ENCODE measurements at places on chromosomes 5 and 9.

- no peak for DNase-seq
Observed at GRCh38 chr9:136531904-136532798, 13.7 kb downstream of the NOTCH1 start.

DNA sequence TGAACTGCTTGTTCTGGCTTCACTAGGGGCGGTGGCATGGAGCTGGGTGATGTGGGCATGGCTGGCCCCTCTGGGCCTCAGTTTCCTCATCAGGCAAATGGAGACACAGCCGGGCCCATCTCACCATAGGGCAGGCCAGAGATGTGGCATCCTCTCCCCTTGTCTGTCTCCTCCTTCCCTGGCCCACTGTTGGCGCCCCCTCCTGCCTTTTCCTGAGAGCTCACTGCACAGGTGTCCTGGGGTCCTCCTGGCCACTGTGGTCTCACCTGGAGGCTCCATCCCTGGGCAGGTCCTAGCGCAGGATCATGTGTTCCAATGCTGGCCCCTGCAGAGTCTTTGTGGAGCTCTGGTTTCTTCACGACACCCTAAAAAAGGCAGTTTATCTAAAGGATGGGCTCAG is 53.5 kb downstream of the NEK6 start:
- DNase-seq = no peak

- no peak for DNase-seq
Observed at GRCh38 chr9:71005456-71005855, 116.0 kb downstream of the TRPM3 start.

GRCh38 chr5:112514111-112514510 is 95.0 kb upstream of the EPB41L4A start:
- no peak for DNase-seq

DNA sequence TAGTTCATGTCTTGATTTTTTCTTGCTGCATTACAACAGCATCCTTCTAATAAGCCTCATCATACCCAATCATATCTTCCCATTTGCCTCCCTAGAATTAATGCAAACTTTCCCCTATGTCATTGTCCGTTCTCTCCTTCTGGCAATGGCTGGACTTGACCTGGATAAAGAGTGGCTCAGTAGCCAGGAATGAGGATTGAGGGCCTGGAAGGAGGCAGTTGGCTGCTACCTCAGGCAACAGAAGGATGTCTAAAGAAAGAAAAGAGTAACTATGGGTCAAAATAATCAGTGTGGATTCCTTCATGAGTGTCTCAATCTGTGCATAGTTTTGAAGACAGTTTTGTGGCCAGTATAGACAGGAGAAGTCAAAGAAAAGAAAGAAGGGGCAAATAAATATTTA is 209.6 kb downstream of the TRPM3 start:
- DNase-seq = no peak

DNA sequence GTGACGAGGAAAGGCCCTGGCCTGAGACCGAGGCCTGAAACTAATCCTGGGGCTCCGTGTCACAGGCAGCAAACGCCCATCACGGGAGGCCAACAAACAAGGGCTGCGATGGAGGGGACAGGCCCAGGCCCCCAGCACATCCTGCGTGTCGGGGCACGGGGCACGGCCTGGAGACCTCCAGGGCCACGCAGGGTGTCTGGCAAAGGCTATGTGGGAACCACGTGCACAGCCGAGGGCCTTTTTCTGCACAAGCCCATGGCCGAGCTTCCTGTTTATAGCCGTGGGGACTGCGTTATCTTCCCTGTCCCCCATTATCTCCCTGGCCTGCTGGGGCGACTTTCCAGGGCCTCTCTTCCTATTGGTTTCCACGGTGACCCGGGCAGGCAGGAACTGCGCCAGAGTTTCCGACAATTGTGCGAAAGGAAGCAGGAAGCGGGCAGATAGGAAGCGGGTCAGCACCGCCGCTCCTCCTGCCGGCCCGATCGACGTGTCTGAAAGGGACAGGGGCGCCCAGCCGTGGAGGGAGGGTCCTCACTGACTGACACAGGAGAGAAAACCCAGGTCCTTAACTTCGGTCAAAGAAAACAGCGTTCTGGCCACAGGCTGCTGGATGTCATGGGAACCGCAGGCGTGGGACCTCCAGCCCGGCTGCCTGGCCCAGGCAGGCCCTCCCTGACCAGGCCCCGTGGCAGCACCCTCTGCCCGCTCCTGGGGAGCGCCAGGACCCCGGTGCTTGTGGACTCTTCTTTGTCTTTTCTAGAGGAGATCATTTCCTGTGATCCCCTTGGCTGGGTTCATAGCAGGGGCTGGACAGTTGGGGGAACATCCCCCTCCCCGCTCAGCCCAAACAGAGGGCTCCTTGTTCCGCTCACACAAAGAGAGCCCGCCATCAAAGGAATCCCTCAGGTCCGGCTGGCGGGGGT is 29.1 kb upstream of the SEC16A start:
- DNase-seq = no peak

- DNase-seq = peak; percentile 13
Observed at GRCh38 chr9:123353984-123354591, 1.9 kb upstream of the CRB2 start.

DNA sequence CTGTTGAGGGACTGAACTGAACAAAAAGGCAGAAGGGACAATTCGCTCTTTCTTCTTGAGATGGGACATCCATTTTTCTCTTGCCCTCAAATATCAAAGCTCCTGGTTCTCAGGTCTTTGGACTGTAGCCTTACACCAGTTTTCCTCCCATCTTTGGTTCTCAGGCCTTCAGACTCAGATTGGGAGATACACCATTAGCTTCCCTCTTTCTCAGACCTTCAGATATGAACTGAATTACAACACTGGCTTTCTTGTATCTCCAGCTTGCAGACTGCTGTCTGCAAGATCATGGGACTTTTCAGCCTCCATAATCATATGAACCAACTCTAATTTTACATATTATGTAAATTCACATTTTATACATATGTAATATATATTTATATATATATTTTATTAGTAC is 12.6 kb upstream of the CCNG1 start:
- no peak for DNase-seq

GRCh38 chr5:143056792-143057579 is 286.8 kb downstream of the ARHGAP26 start:
- no peak for DNase-seq

DNA sequence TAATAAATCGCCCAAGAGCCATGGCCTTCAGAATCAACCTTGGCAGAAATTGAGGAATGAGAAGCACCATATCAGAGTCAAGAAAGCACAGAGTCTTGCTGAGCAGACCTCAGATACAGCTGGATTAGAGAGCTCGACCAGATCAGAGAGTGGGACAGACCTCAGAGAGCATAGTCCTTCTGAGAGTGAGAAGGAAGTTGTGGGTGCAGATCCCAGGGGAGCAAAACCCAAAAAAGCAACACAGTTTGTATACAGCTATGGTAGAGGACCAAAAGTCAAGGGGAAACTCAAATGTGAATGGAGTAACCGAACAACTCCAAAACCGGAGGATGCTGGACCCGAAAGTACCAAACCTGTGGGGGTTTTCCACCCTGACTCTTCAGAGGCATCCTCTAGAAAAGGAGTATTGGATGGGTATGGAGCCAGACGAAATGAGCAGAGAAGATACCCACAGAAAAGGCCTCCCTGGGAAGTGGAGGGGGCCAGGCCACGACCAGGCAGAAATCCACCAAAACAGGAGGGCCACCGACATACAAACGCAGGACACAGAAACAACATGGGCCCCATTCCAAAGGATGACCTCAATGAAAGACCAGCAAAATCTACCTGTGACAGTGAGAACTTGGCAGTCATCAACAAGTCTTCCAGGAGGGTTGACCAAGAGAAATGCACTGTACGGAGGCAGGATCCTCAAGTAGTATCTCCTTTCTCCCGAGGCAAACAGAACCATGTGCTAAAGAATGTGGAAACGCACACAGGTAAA is 4.5 kb downstream of the NFX1 start:
- no peak for DNase-seq

DNA sequence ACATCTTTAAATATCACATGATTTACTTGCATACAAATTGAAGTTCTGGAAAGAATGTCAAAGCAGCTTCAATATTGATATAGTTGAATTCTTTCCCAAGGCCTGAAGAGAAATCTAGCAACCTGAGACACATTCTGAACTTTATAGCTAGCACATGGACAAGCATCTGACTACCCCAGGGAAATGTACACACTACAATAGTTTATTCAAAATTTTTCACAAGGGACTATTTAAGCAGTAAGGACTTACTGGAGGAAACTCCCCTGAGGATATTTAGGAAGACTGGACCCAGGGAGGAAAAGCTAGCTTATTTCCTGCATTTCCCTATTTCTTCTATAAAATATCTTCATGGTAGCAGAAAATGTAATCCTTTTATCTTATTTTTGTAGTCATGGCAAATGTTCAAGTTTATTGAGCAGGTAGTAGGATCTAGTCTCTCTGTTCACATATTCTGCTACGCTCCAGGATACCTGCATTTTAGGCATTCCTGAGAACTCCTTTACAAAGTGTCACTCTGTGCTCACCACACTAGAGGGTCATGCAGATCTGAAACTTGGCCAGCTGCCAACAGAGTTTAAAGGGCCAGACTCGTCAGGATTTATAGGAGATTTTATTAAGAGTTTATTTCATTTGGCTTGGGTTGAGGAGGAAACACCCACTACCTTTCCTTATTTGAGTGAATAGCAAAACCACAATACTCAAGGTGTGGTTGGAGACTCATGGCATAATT is 348.4 kb upstream of the FTMT start:
- no peak for DNase-seq

- DNase-seq = no peak
Observed at GRCh38 chr9:15374825-15375224, 47.9 kb upstream of the SNAPC3 start.

- DNase-seq = no peak
Observed at GRCh38 chr5:12073426-12073825, 169.2 kb upstream of the CTNND2 start.

GRCh38 chr5:24691074-24691473 is 46.3 kb upstream of the CDH10 start:
- no peak for DNase-seq

DNA sequence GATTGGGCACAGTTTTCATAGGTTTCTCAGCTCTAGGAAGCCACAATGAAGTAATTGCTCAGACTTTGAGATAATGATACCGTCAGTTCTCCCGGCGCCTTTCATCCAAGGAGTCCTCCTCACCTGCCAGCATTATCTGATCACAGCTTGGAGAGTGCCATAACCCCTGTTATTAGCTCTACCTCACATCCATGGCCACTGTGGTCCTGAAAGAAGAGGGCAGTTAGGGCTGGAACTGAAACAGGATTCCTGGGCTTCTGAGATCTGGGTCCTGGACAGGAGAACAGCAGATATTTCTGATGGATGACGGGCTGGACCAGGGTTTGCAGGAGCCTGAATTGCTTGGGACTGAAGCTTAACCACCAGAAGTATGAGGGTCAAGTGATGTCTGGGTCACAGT is 13.5 kb downstream of the RGS3 start:
- no peak for DNase-seq

GRCh38 chr9:100436571-100436970 is 9.6 kb downstream of the MSANTD3 start:
- no peak for DNase-seq

DNA sequence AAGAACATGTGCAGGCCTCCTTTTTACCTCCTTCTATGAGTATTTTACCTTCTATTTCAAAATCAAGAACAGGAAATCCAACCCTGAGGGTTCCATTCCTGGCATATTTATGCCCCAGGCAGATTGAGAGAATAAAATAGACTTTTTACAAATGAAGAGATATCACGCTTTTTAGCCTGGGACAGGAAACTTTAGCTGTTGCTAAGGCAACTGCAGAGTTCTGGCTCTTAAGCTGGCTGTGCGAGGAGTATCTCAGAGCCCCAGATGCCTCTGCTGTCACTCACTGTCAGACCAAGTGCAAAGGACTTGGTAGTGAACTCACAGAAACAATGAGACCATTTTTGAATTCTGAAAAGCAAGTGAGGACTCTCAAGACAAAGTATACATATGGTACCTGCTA is 69.5 kb upstream of the HSPB3 start:
- no peak for DNase-seq

DNA sequence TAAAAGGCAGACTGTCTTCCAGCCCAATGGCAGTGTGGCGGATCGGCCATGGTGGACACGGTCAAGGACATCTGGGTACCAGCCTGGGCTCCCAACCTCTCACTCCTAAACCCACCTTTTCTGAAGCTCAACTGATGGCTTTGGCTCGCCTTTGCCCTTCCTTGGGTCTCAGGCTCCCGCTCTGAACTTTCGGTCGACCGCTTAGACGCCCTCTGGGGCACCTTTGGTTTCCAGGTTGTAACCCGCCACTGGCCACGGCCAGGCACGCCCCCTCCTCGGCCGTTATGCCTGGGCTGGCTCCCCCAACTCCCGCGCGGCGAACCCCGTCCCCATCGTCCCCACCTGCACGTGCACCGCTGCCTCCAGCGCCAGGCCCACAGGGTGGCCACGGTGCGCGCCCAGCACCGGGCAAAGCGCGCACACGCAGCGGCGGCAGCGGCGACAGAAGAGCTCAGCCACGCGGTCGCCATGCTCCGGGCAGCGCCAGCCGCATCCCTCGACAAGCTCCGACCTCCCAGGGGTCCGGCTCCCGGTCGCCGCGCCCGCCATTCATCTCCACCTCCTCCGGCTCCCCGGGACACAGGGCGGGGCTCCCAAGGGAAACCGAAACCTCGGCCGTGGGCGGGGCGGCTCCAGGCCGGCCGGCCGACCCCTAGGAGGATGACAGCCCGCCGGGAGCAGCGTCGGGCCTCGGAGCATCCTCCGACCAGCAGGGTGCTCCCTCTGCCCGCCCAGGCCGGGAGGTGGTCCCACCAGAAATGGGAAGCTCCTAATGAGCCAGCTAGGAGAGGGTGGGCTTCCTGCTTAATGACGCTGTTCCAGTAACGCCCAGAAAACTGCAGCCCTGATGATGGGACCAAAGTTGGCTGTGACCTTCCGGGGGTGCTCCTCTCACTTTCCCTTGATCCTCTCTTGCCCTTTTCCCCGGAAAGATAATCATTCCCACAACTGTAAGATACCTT is at the start of gene TRIM14:
Gene TRIM14 (minus strand): TSS at position 583 of the 962 bp plus-strand sequence. CDS start 34 bp downstream, at position 549.
- DNase-seq = peak; percentile 43

- no peak for DNase-seq
Observed at GRCh38 chr5:14816374-14816998, 55.1 kb downstream of the ANKH start.

DNA sequence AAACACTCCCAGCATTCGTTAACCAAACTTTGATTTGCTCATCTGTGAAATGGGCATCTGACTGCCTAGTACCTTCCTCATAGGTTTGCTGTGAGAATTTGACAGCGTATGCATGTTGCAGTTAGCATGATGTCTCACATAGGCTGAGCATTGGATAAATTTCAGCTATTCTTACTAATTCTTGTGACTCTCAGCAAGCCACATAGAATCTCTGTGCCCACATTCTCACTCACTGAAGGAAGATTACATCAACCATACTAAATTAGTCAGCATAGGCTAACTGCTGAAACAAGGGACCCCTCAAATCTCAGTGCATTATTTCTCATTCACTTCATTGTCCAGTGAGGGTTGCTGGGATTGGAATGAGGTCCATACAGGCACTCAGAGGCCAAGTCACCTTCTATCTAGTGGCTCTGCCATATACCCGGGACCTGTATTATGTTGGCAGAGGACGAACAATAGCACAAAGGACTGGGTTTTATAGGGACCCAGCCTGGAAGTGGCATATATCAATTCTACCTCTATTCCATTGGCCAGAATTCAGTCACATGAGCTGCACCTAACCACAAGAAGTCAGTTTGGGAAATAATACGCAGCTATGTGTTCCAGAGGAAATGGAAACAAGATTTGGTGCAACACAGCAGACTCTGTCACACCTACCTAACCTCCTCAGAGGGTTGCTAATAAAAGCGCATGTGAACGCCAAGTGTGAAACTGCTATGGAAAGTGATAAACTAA is 4.2 kb upstream of the PTGER4 start:
- no peak for DNase-seq

- DNase-seq = no peak
Observed at GRCh38 chr9:124438091-124438490, 12.2 kb upstream of the ADGRD2 start.

- no peak for DNase-seq
Observed at GRCh38 chr5:102958481-102959011, 161.4 kb downstream of the GIN1 start.

Measured in stimulated activated CD4-positive, alpha-beta T cell treated with anti-CD3 and anti-CD28 coated beads, Interleukin-1b, Interleukin-23, amount 100 ng/mL, for 24 hours (primary cell).